Renal pelvis (tissue), 12 donors: ENCODE measurements at places on chromosomes 3 and 15. TPM values are rescaled to one million over a fixed set of nuclear protein-coding genes. Genes with fewer than 3 reads are reported as not detected.

The P2RY1 gene
- polyA plus RNA-seq = 3.0 TPM

The MBNL1 gene
- 52.1 TPM for polyA plus RNA-seq

The ALDH1L1 gene
- 46.2 TPM for polyA plus RNA-seq

The ZBED2 gene
- polyA plus RNA-seq = 0.42 TPM

The EOMES gene
- polyA plus RNA-seq = 0.13 TPM

The RTP3 gene
- 0.06 TPM for polyA plus RNA-seq

The ENTPD3 gene
- polyA plus RNA-seq = 2.0 TPM

The CORO2B gene
- 26.8 TPM for polyA plus RNA-seq

The ADAMTS9 gene
- polyA plus RNA-seq = 166 TPM

The KIF7 gene
- polyA plus RNA-seq = 13.0 TPM

The CHRNB4 gene
- polyA plus RNA-seq = 2.8 TPM

The TRH gene
- polyA plus RNA-seq = 0.47 TPM

The HESX1 gene
- polyA plus RNA-seq = 2.9 TPM

The PDIA5 gene
- 25.9 TPM for polyA plus RNA-seq

The DNAH12 gene
- 1.7 TPM for polyA plus RNA-seq

The TAGLN3 gene
- polyA plus RNA-seq = 2.3 TPM

The ACP3 gene
- 76.4 TPM for polyA plus RNA-seq

The AGBL1 gene
- polyA plus RNA-seq = 0.14 TPM

The SEMA6D gene
- 31.1 TPM for polyA plus RNA-seq

The CYP19A1 gene
- polyA plus RNA-seq = not detected

The CATSPER2 gene
- polyA plus RNA-seq = 3.3 TPM

The C3orf22 gene
- not detected for polyA plus RNA-seq

The SPATA16 gene
- not detected for polyA plus RNA-seq

The MGLL gene
- 23.7 TPM for polyA plus RNA-seq

The GATA2 gene
- 50.6 TPM for polyA plus RNA-seq
